Epithelial cell of proximal tubule (primary cell): ENCODE measurements at places on chromosomes 2 and 18. TPM values are rescaled to one million over a fixed set of nuclear protein-coding genes. Genes with fewer than 3 reads are reported as not detected.

The XIRP2 gene
- not detected in 2 replicates for total RNA-seq

The ELOA2 gene
- not detected in 2 replicates for total RNA-seq

GRCh38 chr2:240456447-240457222 lies 21.2 kb downstream of the GPC1 start:
- DNase-seq, result no peak

DNA sequence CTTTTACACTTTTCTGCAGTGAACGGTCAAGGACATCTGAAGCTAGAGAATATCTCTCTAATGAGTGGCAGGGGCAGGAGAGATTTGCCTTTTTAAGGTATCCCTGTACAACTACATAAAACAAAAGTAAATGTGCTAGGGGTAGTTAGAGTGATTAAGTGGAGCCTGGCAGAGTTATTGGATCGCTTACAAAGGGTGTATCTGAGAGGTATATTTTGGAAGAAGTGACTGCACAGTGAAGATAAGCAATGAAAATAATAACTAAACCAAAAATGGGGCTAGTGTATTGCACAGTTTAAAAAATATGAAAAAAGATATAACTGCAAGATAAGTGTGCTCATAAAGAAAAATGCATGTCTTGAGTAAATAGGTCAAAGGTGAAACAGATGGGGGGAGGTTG lies 193.5 kb upstream of the EPC2 start:
- no peak for DNase-seq

DNA sequence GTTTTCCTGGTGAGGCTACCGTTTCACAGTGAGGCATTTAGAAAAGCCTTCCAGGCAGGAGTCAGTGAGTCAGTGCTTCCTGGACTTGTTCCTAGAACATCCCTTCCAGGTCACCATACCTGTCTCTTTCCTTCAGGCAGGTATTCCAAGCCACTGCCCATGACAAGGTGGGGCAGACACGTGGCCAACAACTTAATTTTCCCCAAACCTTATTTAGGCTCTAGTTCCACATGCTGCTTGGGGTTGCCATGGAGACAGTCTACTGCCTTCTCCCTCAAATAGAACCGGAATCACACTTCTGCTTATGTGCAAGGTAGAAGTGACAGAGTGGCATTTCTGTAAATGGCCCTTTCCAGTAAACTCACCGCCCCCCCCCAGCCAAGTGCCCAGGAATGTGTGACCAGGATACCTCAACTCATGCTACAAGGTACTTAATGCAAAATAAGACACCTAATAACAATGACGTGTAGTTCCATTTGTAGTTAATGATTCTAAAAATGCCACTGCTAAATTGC lies 258.3 kb downstream of the PRKCE start:
- DNase-seq, result peak; percentile 45

DNA sequence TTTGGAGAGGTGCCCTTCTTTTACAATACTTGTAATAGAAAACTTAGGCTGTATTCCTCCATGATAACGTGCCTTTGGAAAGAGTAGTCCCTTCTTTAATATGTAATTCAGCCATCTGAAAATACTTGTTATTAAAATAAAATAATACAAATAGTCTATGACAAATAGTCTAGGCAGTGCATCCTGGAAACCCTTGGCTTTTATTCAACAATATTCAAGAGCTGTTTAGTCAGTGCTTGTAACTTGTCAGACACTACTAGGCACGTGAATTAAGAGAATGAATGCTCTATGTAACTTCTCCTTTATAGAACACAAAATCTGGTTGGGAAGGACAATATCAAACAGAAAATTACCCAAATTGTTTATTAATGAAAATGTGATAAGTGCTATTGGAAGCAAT lies 388.2 kb downstream of the MTX2 start:
- no peak for DNase-seq

The PTPRN gene
- 0.75 and 1.0 TPM in 2 replicates for total RNA-seq

The TFCP2L1 gene
- 6.5 and 12.3 TPM in 2 replicates for total RNA-seq

DNA sequence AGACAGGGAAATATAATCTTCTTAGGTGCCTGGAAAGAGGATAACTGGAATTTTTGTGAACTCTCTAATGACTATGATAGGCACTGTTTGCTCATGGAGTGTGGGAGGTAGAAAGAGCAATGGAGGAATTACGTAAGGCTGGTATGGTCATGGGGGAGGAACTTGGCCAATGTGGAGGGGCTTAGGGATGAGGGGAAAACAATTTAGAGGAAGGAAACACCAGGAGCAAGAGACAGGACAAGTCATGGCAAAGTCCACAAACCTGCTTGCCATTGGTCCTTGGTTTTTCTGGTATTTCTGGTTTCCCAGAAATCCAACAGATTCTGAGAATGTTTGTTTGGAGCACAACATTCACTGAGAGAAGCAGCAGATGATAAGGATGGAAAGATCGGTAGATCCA lies 274.2 kb downstream of the DYSF start:
- no peak for DNase-seq

DNA sequence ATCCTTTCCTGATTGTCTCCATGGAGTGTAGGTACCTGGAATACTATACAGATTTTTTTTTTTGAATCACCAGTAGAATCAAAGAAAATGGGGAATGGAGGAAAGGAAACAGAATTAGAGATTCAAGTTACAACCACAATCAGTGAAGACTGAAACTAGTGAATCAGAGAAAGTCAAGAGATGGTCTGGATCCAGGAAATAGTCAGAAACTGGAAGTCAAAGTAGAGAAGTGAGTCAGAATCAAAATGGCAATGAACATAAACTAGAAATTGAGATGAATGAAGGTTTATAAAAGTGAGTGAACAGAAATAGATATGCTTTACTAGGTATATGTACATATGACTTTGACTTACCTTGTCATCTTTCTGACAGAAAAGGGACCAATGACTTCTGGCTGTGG lies 579.0 kb downstream of the PLCL1 start:
- no peak for DNase-seq

The ATIC gene
- total RNA-seq, result 58.3 and 77.2 TPM in 2 replicates

The VAMP8 gene
- 86.5 and 152 TPM in 2 replicates for total RNA-seq

- no peak for DNase-seq
Observed at GRCh38 chr2:62740221-62740620, 34.7 kb downstream of the EHBP1 start.

GRCh38 chr2:217993817-217994463 lies 8.9 kb downstream of the TNS1 start:
- DNase-seq, result no peak

DNA sequence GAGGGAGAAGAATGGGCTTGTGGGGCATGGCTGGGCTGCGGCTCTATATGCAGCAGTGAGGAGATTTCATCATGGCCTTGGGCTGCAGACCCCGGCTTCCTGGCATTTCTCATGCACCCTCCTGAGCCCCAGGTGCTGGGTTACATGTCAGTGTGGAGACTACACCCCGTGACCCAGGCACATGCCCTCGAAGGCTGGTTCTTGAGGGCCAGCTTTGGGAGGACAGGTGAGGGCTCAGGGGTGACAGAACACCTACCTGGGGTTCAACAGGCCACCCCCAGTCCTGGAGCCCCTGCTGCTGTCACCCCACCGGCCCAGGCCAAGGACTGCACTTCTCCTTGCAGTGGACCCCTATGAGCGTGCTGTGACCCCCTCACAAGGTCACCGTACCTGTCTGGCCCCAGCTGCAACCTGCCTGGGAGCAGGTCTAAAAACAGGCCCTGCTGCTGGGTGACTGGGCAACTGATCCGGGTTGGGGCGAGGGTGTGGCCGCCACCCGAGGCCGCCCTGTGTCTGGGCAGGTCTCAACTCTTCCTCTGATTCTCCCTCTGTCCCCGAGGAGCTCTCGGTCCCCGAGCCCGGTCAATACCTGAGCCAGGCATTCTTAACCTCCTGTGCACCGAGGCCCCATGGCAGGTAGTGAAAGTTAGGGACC lies 94.8 kb upstream of the OTOS start:
- DNase-seq, result no peak

DNA sequence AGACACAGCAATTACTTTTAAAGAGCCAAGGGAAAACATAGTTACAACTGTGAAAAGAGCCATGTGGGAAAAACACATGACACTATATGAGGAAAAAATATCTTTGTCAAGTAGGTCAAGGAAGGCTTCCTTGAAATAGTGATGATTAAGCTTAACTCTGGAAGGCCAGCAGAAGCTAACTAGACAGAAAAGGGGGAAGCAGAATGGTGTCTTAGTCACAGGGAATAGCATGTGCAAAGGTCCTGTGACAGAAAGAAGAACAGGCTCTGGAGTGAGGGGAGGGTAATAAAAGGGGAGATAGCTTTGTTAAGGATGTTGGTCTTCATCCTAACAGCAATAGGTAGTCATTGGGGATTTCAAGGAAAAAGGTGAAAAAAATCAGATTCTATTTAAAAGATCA lies 64.0 kb downstream of the ARHGAP25 start:
- no peak for DNase-seq

The RGPD3 gene
- total RNA-seq, result 0.29 and 0.46 TPM in 2 replicates

GRCh38 chr2:173719471-173719870 lies 245.7 kb downstream of the SP3 start:
- no peak for DNase-seq

DNA sequence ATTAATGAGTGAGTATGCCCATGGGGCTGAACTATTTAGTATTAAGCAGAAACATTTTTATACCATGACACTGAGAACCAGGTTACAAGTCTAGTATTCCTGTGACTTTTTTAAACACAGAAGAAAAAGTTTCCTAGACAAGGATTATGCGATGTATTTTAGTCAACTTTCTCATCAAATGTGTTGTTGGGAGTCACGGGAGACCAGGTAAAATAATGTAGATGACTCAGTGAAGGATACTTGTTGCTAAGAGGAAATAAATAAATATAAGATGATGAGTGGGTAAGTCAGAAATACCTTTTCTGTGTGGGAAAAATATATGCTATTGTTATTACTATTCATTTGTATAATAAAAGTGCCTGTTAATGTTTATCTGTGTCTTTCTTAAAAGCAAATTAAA lies 23.4 kb downstream of the MBD5 start:
- peak; percentile 7 for DNase-seq

DNA sequence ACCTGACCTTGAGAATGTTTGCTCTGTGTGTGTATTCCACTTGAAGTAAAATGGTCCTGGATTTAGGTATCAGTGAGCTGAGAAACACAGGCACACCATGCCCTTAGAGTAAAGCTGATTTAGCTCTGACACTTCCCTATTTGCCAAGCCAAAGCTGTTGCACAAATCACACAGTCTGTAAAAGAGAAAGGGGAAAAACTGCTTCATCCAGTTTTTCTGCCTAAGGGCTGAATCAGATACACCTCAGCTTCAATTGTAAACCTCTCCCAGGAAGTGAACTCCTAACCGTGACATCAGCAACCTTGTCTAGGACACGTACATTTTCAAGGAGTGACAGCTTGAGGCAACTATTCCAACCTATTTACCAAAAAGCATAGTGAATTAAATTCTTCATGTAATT lies 150.4 kb downstream of the NR4A2 start:
- DNase-seq, result no peak

GRCh38 chr2:204892506-204893255 lies 347.4 kb downstream of the PARD3B start:
- DNase-seq, result peak; percentile 3

- no peak for DNase-seq
Observed at GRCh38 chr2:231385429-231385828, 10.1 kb upstream of the B3GNT7 start.

GRCh38 chr18:61132031-61132430 lies 201.2 kb upstream of the CDH20 start:
- DNase-seq, result no peak

DNA sequence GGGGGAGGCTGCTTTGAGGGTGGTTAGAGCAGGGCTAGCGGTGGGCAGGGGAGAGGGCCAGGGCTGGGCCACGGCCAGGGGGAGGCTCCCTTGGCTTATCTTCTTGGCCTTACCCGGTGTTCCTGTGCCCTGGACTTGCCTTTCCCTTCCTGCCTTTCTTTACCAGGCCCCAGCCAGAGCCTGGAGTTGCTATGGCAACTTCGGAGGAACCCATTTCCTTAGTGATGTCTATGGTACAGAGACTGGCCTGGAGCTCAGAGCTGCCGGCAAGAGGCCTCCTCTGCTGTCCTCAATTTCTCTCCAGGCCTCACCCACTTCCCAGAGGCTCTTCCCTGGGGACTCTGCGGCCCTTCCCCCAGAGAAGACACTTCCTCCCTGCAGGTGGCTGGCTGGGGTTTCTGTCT lies 11.5 kb downstream of the SPEG start:
- DNase-seq, result no peak

The RAB31 gene
- total RNA-seq, result 17.7 and 31.2 TPM in 2 replicates

DNA sequence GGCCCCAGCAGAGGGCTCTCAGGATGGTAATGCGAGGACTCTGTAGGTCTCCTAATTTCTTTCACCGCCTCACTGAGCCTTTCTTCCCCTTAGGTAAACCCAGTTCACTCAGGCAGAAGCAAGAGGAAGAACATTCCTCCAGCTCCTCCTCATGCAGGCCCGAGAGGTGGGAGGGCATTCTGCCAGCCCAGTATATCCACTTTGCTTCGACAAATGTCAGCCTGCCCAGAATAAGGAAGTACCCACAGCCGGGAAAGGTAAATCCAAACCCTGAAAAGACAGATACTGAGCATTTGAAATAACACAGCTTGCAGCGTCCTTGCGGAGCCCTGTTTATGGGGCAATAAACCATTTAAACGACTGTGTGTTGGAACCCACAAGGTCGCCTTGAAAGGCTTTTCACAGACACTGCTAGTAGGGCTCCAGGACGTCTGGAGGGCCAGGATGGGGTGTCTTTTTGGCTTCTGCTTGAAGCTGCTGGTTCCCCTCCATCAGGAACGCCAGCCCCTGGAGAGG lies 63.0 kb upstream of the STPG4 start:
- DNase-seq, result no peak

DNA sequence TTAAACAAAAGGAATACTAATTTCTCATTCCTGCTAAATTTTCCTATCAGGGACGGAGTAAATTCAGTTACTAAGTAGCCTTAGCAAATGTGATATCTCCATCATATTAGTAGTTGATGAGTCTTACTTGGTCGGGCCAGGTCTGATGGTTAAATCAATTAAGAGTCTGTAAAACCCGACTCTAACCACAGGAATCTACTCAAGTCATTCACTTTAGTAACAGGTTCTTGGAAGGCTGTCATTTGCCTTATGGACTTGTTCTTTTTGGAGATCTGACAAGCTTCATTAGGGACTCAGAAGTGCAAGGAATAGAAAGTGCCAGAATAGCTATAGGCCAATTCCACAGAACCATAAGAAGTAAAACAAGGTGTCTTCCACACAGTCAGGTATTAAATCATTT lies 119.0 kb downstream of the GCA start:
- DNase-seq, result no peak

The THUMPD2 gene
- total RNA-seq, result 5.2 and 6.7 TPM in 2 replicates

DNA sequence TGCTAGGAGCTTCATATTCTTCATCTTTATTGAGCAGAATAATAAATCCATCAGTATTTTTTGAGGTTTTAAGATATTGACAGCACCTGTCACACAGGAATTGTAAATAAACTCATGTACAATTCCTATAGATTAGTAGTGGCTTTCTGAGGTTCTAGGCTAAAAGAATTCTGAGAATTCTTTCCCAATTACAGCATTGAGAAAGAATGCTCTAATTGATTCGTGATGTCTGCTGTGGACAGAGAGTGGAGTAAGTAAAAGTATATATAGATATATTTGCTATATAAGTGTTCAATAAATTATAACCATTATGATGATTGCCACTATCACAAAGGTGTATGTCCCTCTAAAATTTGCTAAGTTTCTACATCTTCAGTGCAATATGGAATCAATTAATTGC lies 186.5 kb upstream of the NRP2 start:
- DNase-seq, result no peak
